ENCODE measurements at places on chromosomes 11 and 22. TPM values are rescaled to one million over a fixed set of nuclear protein-coding genes. Genes with fewer than 3 reads are reported as not detected.

Gene NXPE2
- 0.20 TPM for polyA plus RNA-seq

Gene DEFB131B
- polyA plus RNA-seq: not detected

Gene OR2D2
- polyA plus RNA-seq: not detected

Gene PHETA2
- 0.22 TPM for polyA plus RNA-seq

Gene TIMM10B
- 21.8 TPM for polyA plus RNA-seq

Gene SSTR3
- polyA plus RNA-seq: not detected

Gene RTN4R
- 13.6 TPM for polyA plus RNA-seq

Gene TLCD5
- 23.4 TPM for polyA plus RNA-seq

Gene TRPM5
- not detected for polyA plus RNA-seq

Gene SHISA8
- polyA plus RNA-seq: 2.2 TPM

Gene ARHGAP8
- polyA plus RNA-seq: 5.0 TPM

Gene SOX6
- polyA plus RNA-seq: 2.2 TPM

Gene RASGRP2
- polyA plus RNA-seq: 13.9 TPM

Gene GLYAT
- polyA plus RNA-seq: not detected

Gene DNHD1
- 5.2 TPM for polyA plus RNA-seq

Gene FJX1
- 56.3 TPM for polyA plus RNA-seq

Gene PAMR1
- polyA plus RNA-seq: 0.48 TPM

Gene NRIP3
- polyA plus RNA-seq: 13.4 TPM

Gene CCDC89
- not detected for polyA plus RNA-seq

Gene CASP5
- polyA plus RNA-seq: not detected

Gene MS4A14
- not detected for polyA plus RNA-seq

Gene LRRC56
- 0.76 TPM for polyA plus RNA-seq

Gene GRAP2
- not detected for polyA plus RNA-seq

Gene PLAAT5
- polyA plus RNA-seq: not detected

Gene CSF2RB
- polyA plus RNA-seq: not detected

Gene NOX4
- 0.71 TPM for polyA plus RNA-seq

Gene DYNC2H1
- polyA plus RNA-seq: 14.1 TPM

Gene IGF2
- polyA plus RNA-seq: not detected

Gene KLHDC7B
- polyA plus RNA-seq: not detected

Gene KREMEN1
- 2.8 TPM for polyA plus RNA-seq
